ENCODE measurements at places on chromosomes 7 and 10. TPM values are rescaled to one million over a fixed set of nuclear protein-coding genes. Genes with fewer than 3 reads are reported as not detected.
A peak's percentile ranks its signal among the peaks of the same experiment; 100 is the strongest.

DNA sequence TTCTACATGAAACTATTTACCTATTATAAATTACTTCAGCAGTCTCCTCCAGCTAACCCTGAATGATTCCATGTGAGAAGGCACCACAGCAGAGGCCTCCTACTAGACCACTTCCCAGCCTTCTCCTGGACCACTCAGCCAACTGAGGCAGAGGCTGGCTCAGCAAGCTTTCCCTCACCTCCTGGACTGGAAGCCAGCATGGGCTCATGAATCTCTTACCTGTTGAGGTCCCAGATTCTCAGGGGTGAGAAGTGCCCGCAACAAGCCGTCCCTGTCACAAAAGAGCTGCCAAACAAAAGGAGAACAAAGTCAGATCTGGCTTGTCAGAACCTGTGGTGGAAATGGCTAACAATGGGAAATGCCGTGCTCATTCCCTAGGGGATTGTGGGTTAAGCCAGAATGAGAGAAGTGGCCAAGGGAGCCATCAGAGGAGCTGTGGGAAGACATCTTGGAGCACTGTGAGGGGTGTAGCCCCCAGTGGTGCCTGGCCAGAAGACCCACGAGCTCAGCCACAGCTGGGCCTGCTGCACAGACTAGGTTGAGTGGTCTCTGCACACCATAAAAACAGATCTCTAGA, 36.5 kb downstream of the DPCD start:
- H3K27me3 ChIP-seq: no peaks in the 10 kb centered on the region
- no peak for DNase-seq
- H3K36me3 ChIP-seq: peaks cover 47% of the 10 kb centered on the region
- H3K4me3 ChIP-seq: no peak overlapping the region

GRCh38 chr10:6607182-6607581, 27.1 kb upstream of the PRKCQ start:
- H3K4me1 ChIP-seq: no peaks in the 10 kb centered on the region
- no peaks in the 10 kb centered on the region for H3K36me3 ChIP-seq
- no peak overlapping the region for H3K27ac ChIP-seq
- DNase-seq: no peak

GRCh38 chr10:3960496-3960895, 175.5 kb upstream of the KLF6 start:
- DNase-seq: no peak
- H3K4me1 ChIP-seq: peaks cover 6% of the 10 kb centered on the region
- no peaks in the 10 kb centered on the region for H3K36me3 ChIP-seq
- no peak overlapping the region for H3K4me3 ChIP-seq
- H3K27me3 ChIP-seq: no peaks in the 10 kb centered on the region

- no peaks in the 10 kb centered on the region for H3K36me3 ChIP-seq
- H3K27me3 ChIP-seq: peaks cover 84% of the 10 kb centered on the region
- DNase-seq: no peak
- H3K4me1 ChIP-seq: no peaks in the 10 kb centered on the region
- H3K27ac ChIP-seq: no peak overlapping the region
Observed at GRCh38 chr7:50393076-50393475, 57.1 kb downstream of the FIGNL1 start.

DNA sequence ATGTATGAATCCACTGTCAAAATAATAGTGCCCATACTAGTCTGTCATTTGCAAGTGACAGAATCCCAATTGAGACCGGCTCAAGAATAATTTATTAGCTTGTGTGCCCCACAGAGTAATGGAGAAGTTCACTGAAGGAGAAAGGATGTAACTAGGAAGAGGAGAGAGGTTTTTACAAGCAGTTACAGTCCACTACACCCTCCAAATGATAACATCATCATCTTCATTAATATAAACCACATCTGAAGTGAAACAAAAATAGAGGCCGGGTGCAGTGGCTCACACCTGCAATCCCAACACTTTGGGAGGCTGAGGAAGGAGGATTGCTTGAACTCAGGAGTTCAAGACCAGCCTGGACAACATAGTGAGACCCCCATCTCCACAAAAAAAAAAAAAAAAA, 226.8 kb downstream of the SKIDA1 start:
- no peaks in the 10 kb centered on the region for H3K4me1 ChIP-seq
- no peak for DNase-seq
- no peaks in the 10 kb centered on the region for H3K27me3 ChIP-seq
- no peak overlapping the region for H3K4me3 ChIP-seq

DNA sequence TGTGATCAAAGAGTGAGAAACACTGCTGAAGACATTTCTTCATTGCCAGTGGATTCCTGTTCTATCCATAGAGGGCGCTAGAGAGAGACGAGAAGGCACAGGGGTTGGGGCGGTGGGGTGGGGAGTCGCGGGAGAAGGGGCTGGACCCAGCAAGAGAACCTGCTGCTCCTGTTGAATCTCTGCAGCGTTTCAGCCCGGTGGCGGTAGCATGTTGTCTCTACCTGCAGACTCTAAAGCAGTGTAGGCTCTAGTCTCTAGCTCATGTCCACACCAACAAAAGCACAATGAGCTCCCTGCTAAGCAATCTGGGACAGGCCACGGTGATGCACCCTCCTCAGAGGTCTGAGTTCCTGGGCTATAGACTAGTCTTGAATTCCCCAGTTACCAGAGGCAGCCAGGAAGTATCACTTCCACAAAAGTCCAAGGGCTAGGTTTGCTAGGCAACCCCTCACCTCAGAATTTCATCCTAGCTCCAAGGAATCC, 167.7 kb downstream of the DGKB start:
- H3K27ac ChIP-seq: no peak overlapping the region
- no peaks in the 10 kb centered on the region for H3K4me1 ChIP-seq
- no peaks in the 10 kb centered on the region for H3K27me3 ChIP-seq
- DNase-seq: no peak
- no peaks in the 10 kb centered on the region for H3K36me3 ChIP-seq
- no peak overlapping the region for H3K4me3 ChIP-seq

- no peaks in the 10 kb centered on the region for H3K36me3 ChIP-seq
- no peak overlapping the region for H3K4me3 ChIP-seq
- DNase-seq: no peak
- no peaks in the 10 kb centered on the region for H3K4me1 ChIP-seq
- no peak overlapping the region for H3K27ac ChIP-seq
Observed at GRCh38 chr10:17497446-17498030, 43.1 kb upstream of the ST8SIA6 start.

GRCh38 chr7:157803906-157804305, 467.1 kb downstream of the DNAJB6 start:
- no peak overlapping the region for H3K4me3 ChIP-seq
- peaks cover 35% of the 10 kb centered on the region for H3K27me3 ChIP-seq
- no peak overlapping the region for H3K27ac ChIP-seq
- H3K4me1 ChIP-seq: no peaks in the 10 kb centered on the region

- no peak overlapping the region for H3K4me3 ChIP-seq
- H3K4me1 ChIP-seq: peaks cover 20% of the 10 kb centered on the region
- peaks cover 22% of the 10 kb centered on the region for H3K36me3 ChIP-seq
- H3K27ac ChIP-seq: no peak overlapping the region
Observed at GRCh38 chr7:105790996-105791395, 85.4 kb downstream of the ATXN7L1 start.

- no peaks in the 10 kb centered on the region for H3K36me3 ChIP-seq
- peak overlapping the region; percentile 100 for H3K27ac ChIP-seq
- no peaks in the 10 kb centered on the region for H3K27me3 ChIP-seq
- H3K4me3 ChIP-seq: no peak overlapping the region
- peaks cover 31% of the 10 kb centered on the region for H3K4me1 ChIP-seq
- DNase-seq: no peak
Observed at GRCh38 chr10:31035266-31035798, 3.7 kb upstream of the ZNF438 start.

DNA sequence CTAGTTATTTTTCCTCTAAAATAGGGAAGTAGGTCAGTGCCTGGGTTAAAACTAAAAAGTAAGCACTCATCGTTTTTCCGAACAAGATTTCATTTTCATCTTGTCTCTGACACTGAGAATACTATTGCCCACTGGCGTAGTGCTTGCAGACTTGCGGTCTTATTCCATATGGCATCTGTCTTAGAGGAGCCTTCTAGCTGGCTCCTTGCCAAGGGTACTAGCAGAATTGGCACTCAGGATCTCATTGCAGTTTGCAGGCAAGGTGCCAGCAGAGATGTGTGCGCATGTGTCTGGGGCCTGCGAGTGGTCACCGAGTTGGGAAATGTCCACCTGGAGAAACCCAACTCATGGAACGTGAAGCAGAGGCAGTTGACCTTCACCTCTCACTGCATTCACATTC, 143.4 kb downstream of the CELF2 start:
- no peak overlapping the region for H3K27ac ChIP-seq
- H3K4me3 ChIP-seq: no peak overlapping the region
- H3K36me3 ChIP-seq: no peaks in the 10 kb centered on the region

DNA sequence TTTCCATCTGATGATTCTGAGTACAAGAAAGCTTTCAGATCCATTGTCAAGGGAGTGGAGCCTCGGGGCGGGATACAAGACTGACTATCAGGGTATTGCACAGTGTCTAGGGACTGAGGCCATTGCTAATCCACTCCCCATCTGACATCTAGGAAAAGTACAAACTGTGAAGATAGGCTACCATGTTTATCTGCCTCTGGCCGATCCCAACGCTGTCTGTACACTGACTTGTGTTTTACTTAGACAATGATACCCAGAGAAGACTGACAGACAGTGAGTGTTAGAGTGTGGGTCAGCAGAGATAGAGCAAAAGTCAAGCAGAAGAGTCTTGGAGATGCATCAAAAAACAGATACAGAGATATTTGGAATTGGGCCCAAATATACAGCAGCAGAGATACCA, 3.1 kb upstream of the SLC13A4 start:
- DNase-seq: no peak
- H3K27me3 ChIP-seq: no peaks in the 10 kb centered on the region
- no peak overlapping the region for H3K27ac ChIP-seq
- H3K36me3 ChIP-seq: peaks cover 11% of the 10 kb centered on the region

DNA sequence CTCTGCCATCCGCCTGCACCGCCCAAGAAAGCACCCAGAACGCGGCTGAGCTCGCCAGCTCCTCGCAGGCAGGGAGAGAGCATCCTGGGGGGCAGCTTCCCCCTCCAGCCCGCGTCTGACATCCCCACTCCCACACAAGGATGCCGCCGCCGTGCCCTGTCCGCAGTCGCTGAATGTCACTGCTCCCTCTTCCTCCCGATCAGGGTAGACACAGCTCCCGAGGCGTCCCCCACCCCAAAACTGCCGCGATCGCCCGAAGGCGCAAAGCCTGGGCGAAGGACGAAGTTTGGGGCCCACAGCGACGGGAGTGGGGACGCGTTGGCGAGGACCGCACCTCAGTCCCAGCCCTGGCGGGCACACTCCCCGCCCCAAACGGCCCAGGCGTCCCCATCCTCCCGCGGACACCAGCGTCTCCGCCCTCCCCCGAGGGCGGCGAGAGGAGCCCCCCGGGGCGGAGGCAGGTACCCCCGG, 1.5 kb upstream of the KAT6B start:
- H3K27me3 ChIP-seq: no peaks in the 10 kb centered on the region
- peaks cover 62% of the 10 kb centered on the region for H3K4me1 ChIP-seq
- peak; percentile 36 for DNase-seq
- no peaks in the 10 kb centered on the region for H3K36me3 ChIP-seq
- peak overlapping the region; percentile 96 for H3K4me3 ChIP-seq

- no peaks in the 10 kb centered on the region for H3K27me3 ChIP-seq
- DNase-seq: no peak
- no peak overlapping the region for H3K27ac ChIP-seq
- no peaks in the 10 kb centered on the region for H3K36me3 ChIP-seq
- peaks cover 6% of the 10 kb centered on the region for H3K4me1 ChIP-seq
- no peak overlapping the region for H3K4me3 ChIP-seq
Observed at GRCh38 chr7:106767498-106768323, 97.4 kb upstream of the PIK3CG start.

DNA sequence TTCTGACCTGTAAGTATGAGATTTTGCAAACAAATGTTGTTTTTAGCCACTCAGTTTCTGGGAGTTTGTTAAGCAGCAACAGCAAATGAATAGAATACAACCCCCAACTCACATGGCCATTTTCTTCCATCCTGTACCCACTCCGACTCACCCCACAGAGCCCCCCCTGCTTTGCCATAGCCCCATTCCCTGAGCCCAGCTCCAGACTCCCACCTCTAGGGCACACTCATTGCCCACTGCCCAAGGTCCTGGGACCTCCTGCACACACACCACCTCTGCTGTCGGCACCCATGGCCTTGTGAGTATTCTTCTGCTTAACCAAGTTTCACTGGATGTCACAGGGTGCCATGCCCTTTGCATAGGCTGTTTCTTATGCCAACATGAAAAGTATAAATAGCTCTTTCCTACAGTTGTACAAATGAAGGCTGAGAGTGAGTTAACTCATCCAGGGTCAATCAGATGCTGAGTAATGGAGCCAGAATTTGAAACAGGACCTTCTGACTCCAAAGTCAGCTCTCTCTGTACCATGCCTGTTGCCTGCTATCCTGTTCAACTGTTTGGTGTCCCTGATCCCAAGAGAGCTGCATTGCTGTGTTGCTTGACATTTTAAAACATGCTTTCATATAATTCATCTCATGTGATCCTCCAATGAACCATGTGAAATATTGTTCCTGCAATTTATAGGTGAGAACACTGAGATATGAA, 367.8 kb upstream of the ZMIZ1 start:
- no peaks in the 10 kb centered on the region for H3K27me3 ChIP-seq
- H3K4me1 ChIP-seq: peaks cover 15% of the 10 kb centered on the region
- no peak for DNase-seq

- H3K27ac ChIP-seq: no peak overlapping the region
- no peaks in the 10 kb centered on the region for H3K4me1 ChIP-seq
- H3K4me3 ChIP-seq: no peak overlapping the region
- H3K27me3 ChIP-seq: no peaks in the 10 kb centered on the region
- no peaks in the 10 kb centered on the region for H3K36me3 ChIP-seq
- DNase-seq: no peak
Observed at GRCh38 chr10:66148312-66148711, 777.5 kb upstream of the LRRTM3 start.

DNA sequence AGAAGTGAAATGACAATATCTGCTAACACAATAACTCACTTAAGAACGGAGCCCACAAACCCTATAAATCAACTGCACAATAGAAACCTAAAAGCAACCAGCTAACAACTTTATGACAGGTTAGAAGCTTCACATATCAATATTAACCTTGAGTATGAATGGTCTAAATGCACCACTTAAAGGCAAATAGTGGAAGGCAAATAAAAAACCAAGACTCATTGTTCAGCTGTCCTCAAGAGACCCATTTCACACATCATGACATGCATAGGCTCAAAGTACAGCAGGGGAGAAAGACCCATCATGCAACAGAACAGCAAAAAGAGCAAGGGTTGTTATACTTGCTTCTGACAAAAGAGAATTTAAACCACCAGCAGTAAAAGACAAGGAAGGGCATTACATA, 46.8 kb downstream of the CDC14C start:
- no peaks in the 10 kb centered on the region for H3K36me3 ChIP-seq
- DNase-seq: no peak
- no peaks in the 10 kb centered on the region for H3K4me1 ChIP-seq
- no peak overlapping the region for H3K4me3 ChIP-seq
- no peak overlapping the region for H3K27ac ChIP-seq
- peaks cover 8% of the 10 kb centered on the region for H3K27me3 ChIP-seq

- no peak overlapping the region for H3K27ac ChIP-seq
- no peaks in the 10 kb centered on the region for H3K36me3 ChIP-seq
- no peaks in the 10 kb centered on the region for H3K27me3 ChIP-seq
- no peak overlapping the region for H3K4me3 ChIP-seq
Observed at GRCh38 chr10:9068003-9068402, 1013.5 kb downstream of the GATA3 start.

The SFRP5 gene
- 8.7 TPM for total RNA-seq

The KIAA1549 gene
- 2.1 TPM for total RNA-seq

The ARHGAP21 gene
- total RNA-seq: 44.8 TPM

The CNPY1 gene
- total RNA-seq: not detected

The LFNG gene
- total RNA-seq: 5.2 TPM

The HERPUD2 gene
- total RNA-seq: 13.6 TPM

The LRRC17 gene
- 2.3 TPM for total RNA-seq

The CYP3A4 gene
- total RNA-seq: not detected

The CLDN12 gene
- total RNA-seq: 40.3 TPM

The ARHGEF35 gene
- 0.38 TPM for total RNA-seq

The CYP2W1 gene
- total RNA-seq: not detected

The ZNF117 gene
- 3.2 TPM for total RNA-seq

The ASB4 gene
- 6.3 TPM for total RNA-seq

The CALCR gene
- total RNA-seq: 0.08 TPM

The CFAP43 gene
- not detected for total RNA-seq

The EVX1 gene
- total RNA-seq: not detected

Data from left ventricle myocardium inferior (tissue), 1 donor.